ENCODE measurements at places on chromosomes 6 and 20.

- no peak for DNase-seq
Observed at GRCh38 chr6:137877113-137877512, 10.1 kb downstream of the TNFAIP3 start.

DNA sequence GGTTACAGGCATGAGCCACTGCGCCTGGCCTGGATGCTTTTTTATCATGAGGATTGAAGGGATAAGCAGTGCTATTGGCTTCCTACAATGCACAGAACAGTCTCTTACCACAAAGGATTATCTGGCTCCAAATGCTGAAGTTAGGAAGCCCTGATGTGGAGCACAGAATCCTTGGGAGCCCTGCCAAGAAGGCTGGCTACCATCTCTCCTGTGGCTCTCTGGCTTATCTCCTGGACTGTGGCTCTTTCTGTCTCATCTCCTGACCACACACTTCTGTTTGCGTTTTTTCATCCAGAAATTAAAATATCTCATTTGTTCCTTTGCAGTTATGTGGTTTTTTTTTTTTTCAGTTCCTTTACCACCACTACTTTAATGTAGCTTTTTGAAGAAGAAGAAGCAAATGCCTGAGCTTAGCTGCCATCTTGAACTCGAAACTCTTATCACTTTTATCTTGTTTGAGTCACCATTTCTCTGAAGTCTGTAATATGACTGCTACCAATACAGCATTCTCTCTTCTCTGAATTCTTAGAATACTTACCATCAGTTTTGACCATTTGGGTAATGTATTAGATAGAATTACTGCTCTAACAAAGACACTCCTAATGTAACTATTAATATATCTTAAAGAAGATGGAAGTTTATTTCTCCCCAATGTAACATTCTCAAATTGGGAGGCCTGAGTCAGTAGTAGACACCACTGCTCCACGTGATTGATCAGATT is 1044.7 kb downstream of the KIF16B start:
- DNase-seq: no peak

GRCh38 chr6:75368151-75368779 is 83.7 kb upstream of the TMEM30A start:
- no peak for DNase-seq

- no peak for DNase-seq
Observed at GRCh38 chr6:33738153-33738552, 8.6 kb downstream of the IP6K3 start.

DNA sequence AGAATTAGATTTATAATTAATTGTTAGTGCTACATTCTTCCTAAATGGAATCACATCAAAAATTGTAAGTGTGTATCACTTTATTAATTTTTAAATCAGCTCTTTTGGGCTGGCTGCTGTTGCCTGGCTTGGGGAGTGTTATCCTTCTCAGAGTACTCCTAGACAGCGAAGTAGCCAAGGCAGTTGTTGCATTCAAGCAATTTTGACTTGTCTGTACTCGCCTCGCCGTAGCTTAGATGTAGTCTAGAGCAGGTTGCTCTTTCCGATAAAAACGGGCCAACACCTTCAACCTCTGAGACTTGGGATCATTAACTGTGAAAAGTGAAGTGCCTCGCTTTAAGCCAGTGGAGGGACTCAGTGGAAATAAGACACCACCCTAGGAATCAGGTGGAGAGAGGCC is 151.3 kb downstream of the FARS2 start:
- DNase-seq: no peak

GRCh38 chr6:165117121-165117520 is 192.3 kb downstream of the C6orf118 start:
- no peak for DNase-seq

DNA sequence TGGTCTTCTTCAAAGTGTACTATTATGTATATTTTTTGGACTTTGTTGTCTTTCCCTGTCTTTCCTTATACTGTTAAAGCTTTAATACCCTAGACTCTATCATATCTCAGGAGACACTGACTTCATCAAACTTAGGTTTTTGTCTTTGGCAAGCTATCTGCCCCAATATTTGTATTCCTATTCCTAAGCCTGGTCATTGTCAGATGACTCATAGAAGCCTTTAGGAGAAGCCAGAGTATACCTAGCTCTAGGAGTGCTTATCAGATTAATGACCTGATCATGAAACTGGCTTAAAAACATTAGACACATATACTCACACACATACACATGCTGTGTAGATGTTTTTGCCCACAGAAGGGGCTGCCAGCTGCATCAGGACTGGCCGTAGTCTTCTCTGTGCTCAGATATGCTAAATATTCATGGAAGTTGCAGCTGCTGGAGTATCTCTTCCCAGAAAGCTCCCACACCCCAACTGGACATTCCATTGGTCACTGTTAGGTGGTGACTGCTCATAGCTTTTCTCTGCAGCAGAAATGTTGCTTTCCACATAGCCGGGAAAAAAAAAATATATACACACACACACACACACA is 102.0 kb downstream of the ANKS1A start:
- no peak for DNase-seq

DNA sequence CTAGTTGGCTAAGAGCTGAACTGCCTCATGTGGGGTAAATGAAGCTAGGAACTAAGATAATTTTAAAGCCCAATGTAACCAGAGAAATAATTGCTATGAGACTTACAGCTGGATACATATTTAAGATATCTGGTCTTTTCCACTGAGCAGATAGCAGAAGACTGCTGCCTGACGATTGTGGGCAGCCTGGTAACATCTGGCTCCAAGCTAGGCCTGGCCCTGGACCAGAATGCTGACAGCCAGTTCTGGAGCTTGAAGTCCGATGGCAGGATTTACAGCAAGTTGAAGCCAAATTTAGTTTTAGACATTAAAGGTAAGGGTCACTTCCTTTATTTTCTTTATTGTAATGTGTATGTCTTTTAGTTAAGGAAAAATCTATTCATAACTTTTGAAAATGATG is 65.7 kb downstream of the RTN4IP1 start:
- no peak for DNase-seq
